ENCODE measurements at places on chromosomes 7 and 10.

GRCh38 chr10:119289227-119289920 lies 82.0 kb downstream of the GRK5 start:
- no peak for DNase-seq

DNA sequence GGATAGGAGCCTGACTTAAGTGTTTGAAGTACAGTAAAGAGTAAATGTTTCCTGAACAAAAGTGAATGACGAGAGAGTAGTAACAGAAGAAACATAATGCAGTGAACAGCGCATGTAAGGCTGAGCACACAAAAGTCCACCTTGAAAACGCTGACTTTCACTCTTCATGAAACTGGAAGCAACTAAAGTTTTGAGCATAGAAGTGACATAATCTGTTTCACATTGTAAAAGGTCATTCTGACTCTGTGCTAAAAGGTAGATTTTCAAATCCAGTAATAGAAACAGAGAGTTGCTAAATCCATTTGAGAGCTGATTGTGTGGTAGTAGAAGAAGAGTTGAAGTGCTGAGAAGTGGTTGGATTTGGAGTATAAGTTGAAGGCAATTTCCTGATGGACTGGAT lies 1037.0 kb downstream of the CNTNAP2 start:
- no peak for DNase-seq

- no peak for DNase-seq
These were observed 11.6 kb upstream of the ADD3 start for GRCh38 chr10:109996225-109996624.

DNA sequence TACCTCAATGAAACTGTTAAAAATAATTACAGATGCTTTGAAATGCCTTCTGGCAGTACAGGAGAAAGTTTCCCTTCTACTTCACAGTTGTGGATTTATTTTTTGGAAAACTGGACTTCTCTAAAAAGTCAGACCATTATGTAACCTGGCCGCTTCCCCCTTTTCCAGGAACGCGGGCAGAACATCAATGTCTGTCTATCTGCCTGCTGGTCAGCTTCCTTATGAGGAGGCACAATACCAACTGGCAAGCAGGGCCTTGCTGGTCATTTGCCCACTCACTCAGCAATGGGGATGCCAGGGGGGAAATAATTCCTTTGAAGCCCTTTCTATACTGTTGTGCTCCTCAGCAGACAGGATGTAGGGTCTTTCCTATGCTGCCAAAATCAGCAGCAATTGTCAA lies 22.5 kb upstream of the ADRB1 start:
- no peak for DNase-seq

DNA sequence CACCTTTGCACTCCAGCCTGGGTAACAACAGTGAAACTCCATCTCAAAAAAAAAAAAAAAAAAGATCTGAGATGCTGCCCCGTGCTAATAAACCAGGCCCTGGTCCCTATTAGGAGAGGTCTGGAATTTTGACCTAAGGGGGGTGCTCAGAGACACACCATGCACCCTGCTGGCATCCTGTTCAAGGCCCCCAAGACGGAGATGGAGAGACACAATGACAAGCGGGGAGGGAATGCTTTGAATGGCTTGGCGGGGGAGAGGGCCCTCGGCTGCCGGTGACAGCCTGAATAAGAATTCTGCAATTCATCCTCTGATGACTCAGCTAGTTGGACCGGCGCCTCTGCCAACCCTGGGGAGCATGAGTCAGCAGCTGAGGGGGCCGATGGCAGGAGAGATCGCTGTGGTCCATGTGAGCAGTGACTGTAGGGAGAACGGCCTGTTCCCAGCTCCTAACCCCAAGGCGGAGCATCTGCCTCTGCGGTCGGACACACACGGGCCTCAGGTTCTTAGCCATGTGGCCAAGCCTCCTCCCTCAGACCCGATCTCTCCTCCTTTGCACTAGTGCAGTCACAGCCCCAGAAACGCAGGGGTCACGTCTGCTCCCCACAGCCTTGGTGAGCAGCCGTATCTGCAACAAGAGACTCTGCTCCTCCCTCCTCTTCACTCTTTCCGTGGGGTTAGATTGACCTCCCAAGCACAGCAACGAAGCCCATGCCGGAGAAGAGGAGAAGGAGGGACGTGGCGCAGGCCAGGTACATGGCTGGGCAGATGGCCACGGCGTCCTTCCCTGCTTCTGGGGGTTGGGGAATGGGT lies 14.9 kb downstream of the TRIM56 start:
- DNase-seq: no peak

- DNase-seq: no peak
These were observed 2.0 kb downstream of the NRP1 start for GRCh38 chr10:33332183-33333065.
